Erythroblast (primary cell): ENCODE measurements at places on chromosomes 11 and 22.
A peak's percentile ranks its signal among the peaks of the same experiment; 100 is the strongest.

- no peak for DNase-seq
Observed at GRCh38 chr22:43876866-43877509, 14.7 kb upstream of the SULT4A1 start.

GRCh38 chr22:31917227-31917921, 27.0 kb upstream of the YWHAH start:
- DNase-seq = no peak

- no peak for DNase-seq
Observed at GRCh38 chr11:46597155-46597554, 3.3 kb upstream of the AMBRA1 start.

DNA sequence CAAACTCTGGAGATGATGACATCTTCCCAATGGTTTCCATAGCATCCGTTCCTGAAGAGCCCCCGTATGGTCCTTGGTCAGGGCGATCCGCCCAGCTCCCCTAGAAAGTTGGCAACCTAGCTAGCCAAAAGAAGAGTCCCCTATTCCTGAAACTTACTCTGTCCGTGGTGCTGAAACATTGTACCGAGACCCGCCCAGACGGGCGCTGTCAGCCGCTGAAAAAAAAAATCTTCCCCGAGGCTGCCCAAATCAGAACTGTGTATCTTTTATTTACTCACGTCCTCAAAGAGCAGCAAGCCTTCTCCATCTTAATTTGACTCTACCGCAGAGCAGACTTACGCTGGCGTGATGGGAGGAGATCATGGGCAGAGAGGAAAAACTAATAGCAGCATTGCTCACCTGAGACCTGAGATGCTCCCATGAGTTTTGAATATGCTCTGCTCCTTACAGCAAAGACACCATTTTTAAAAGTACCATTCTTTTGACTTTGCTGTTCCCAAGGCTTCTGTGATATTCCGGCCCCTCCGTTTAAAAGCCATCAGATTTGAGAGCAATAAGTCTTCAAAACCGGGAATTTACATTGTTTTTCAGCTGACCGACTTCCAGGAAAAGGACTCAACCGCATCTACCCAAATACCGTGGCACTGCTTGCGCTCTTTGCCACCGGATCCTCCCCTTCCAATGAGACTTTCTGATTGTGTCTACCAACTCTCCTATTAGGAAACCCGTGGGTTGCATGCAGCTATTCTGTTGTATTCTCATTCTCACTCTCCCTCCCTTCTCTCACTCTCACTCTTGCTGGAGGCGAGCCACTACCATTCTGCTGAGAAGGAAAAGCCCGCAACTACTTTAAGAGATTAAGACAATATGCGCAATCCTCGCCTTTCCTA, at the start of gene SLC17A6:
Gene SLC17A6, plus strand, starts transcription at position 786 of the 890 bp plus-strand sequence. CDS start 153 bp downstream, outside the sequence.
- DNase-seq = peak; percentile 14

DNA sequence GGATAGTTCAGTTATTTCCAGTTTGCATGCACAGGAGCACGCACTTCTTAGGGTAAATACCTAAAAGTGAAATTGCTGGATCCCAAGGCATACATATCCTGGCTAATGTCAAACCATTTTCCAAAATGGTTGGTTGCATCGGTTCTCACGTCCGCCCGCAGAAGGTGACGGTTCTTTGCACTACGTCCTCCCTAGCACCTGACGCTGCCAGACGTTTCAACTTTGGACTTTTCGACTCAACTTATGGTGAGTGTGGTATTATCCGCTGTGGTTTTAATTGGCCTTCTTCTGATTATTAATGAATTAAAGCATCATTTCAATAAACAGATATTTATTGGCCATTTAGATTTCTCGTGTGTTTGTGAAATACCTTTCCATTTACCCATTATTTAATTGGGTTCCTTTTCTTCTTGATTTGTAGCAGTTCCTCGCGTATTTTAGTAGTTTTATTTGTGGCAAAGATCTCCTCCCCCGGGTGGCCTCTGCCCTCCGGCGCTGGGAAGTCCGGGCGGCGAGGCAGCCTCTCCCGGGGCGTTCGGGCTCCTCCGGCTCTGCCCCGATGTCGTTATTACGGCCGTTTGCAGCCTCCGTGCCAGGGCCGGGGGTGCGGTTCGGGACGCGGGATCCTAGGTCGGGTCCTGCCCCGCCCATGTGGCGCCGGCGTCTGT, at the start of gene JHY:
Gene JHY, plus strand, starts transcription at position 571 of the 668 bp plus-strand sequence. CDS start 3,091 bp downstream, outside the sequence.
- DNase-seq = peak; percentile 24

GRCh38 chr11:44592125-44592940, 26.9 kb downstream of the CD82 start:
- no peak for DNase-seq
